ENCODE measurements at places on chromosomes 5 and 9. TPM values are rescaled to one million over a fixed set of nuclear protein-coding genes. Genes with fewer than 3 reads are reported as not detected.

The NUTM2G gene
- not detected for total RNA-seq

DNA sequence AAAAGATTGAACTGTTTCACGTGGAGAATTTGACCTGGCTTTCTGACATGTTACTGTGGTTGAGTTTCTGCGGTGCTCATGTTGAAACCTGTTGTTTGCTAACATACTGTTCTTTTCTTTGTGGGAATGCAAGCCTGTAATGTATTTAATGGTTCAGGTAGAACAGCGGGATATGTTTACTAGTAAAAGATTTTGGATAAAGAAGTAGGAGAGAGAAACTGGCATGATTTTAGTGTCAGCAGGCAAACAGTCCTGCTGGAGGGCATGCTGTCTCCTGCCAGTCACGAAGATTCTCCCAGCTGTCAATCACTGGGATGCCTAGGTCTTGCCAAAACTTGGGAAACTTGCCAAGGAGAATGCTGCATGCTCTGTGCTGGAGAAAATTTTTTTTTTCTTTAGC is 263.5 kb downstream of the TAF11L14 start:
- no peak for DNase-seq
- H3K27ac ChIP-seq: no peak overlapping the region
- H3K27me3 ChIP-seq: no peaks in the 10 kb centered on the region
- H3K4me3 ChIP-seq: no peak overlapping the region

The TOR4A gene
- 14.7 TPM for total RNA-seq

The INSL4 gene
- total RNA-seq: not detected

The IFNK gene
- not detected for total RNA-seq

DNA sequence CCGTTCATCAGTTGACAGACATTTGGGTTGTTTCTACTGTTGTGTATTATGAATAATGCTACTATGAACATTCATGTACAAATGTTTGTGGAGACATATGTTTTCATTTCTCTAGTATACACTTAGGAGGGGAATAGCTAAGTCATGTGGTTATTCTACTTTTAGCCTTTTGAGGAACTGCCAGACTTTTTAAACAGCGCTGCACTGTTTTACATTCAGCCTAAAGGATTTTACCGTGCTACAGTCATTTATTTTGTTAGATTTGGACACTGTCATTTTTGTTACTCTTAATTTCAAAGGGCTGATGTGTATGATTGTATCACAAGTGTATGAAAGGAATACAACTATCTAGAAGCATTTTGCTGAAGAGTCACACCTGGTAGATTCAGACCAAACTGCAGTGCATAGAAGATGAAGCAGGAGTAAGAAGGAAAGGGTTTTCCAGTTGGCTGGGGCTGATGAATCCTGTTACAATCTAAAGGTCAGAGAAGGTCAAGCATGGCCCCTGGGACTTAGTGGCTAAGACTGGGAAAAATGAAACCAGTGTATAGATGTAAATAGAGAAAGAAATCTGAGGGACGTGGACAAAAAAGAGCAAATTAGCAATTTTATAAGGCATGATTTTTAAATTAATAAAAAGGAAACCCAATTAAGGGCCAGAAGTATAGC is 509.7 kb downstream of the PSAT1 start:
- H3K4me3 ChIP-seq: no peak overlapping the region
- DNase-seq: no peak
- H3K4me1 ChIP-seq: no peaks in the 10 kb centered on the region
- H3K36me3 ChIP-seq: no peaks in the 10 kb centered on the region
- no peaks in the 10 kb centered on the region for H3K27me3 ChIP-seq
- H3K27ac ChIP-seq: no peak overlapping the region

- H3K27ac ChIP-seq: no peak overlapping the region
- no peaks in the 10 kb centered on the region for H3K27me3 ChIP-seq
- H3K4me1 ChIP-seq: no peaks in the 10 kb centered on the region
- H3K36me3 ChIP-seq: no peaks in the 10 kb centered on the region
- H3K4me3 ChIP-seq: no peak overlapping the region
These were observed 189.8 kb downstream of the TLE1 start for GRCh38 chr9:81499594-81499993.

The MUSK gene
- total RNA-seq: not detected

The TAF1L gene
- total RNA-seq: 0.11 TPM

The SHOC1 gene
- total RNA-seq: not detected

The IGIP gene
- total RNA-seq: 25.5 TPM

- no peaks in the 10 kb centered on the region for H3K36me3 ChIP-seq
- DNase-seq: no peak
- peaks cover 4% of the 10 kb centered on the region for H3K4me1 ChIP-seq
- no peak overlapping the region for H3K4me3 ChIP-seq
- H3K27ac ChIP-seq: no peak overlapping the region
These were observed 4.7 kb upstream of the ISCA1 start for GRCh38 chr9:86287013-86287412.

DNA sequence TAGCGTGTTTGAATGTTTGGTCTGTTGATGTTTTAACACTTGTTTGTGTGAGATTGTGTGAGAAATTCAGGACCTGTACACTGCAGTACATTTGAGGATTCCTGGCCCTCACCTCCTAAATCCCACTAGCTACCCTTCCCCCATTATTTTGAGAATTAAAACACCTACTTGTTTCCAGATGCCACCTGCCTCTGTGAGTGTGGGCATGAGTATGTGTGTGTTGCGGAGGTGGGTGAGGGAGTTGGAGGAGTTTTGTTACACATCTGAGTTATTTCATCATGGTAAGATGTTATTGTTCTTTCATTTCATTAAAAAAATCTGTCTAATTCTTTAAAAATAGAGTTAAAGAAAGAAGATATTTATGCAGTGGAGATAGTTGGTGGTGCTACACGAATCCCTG is 36.3 kb downstream of the HSPA4 start:
- no peak for DNase-seq
- H3K36me3 ChIP-seq: peaks cover 42% of the 10 kb centered on the region
- no peak overlapping the region for H3K4me3 ChIP-seq
- H3K4me1 ChIP-seq: no peaks in the 10 kb centered on the region
- no peak overlapping the region for H3K27ac ChIP-seq
- H3K27me3 ChIP-seq: no peaks in the 10 kb centered on the region

DNA sequence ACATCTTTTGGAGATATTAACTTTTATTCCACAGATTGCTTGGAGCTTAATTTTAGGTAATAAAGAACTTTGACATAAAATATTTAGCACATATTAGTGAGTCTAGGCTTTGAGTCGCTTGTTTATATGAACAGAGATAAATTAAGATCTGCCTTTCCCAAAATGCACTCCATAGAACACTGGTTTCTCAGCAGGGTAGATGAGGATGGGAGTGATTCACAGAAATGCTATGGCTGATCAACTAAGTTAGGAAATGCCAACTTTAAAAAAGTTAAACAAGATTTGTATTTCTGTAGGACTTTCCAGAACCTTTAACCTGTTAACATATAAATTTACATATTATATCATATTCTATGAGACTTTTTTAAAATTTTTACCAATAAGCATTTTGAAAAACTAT is 65.2 kb downstream of the STARD4 start:
- no peak overlapping the region for H3K27ac ChIP-seq
- no peak for DNase-seq
- H3K36me3 ChIP-seq: no peaks in the 10 kb centered on the region
- no peak overlapping the region for H3K4me3 ChIP-seq

All from thyroid gland (tissue), 4 donors.